Activated naive CD4-positive, alpha-beta T cell treated with Interleukin-2 at 50 U/mL for 16 hours (primary cell): ENCODE measurements at places on chromosomes 13 and 19.

- peak; percentile 17 for DNase-seq
Observed at GRCh38 chr19:41376241-41376997, at the start of gene TMEM91. TMEM91 (plus strand) TSS chr19:41376533; CDS start chr19:41378310, 1,777 bp downstream.

GRCh38 chr13:92602560-92602959, 624.0 kb upstream of the GPC6 start:
- DNase-seq, result no peak

GRCh38 chr13:28865149-28865744, 45.1 kb downstream of the MTUS2 start:
- DNase-seq, result no peak

GRCh38 chr19:1521636-1522035, 2.2 kb upstream of the PLK5 start:
- DNase-seq, result no peak

GRCh38 chr19:52492994-52493470, 34.4 kb upstream of the ZNF808 start:
- DNase-seq, result no peak

DNA sequence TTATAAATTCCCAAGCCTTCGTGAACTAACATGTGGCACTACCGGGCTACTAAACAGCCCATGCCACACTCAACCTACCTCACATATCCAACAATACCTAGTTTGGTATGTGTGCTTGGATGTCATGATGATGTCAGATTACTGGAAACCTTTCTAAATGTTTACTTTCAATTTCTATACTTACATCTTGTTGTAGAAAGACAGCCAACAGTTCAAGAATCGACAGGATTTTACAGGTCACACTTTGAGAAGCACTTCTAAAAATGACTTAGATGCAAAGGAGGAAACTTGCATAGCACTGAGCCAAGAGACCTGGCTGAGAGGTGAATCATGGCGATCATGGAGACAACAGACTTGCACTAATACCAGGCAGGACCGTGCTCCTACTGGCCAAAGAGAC, 209.9 kb downstream of the COL4A1 start:
- DNase-seq, result no peak

DNA sequence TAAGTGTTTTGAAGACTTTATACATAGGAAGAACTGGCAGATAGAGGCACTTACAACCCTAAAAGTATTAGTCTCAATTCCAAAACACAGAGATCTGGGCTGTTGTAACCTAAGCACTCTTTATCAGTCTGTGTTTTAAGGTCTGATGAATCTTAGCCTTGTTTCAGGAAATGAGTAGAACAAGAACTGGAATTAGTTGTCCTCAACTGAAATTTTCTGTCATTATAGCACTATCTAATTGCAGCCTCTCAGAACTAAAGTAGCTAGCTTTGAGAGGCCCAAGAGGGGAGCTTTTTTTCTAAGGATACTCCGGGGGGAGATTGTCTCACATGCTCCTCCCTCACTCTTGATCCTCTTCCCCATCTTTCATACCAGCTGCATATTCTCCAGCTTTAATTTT, 13.1 kb downstream of the HNRNPM start:
- DNase-seq, result no peak

DNA sequence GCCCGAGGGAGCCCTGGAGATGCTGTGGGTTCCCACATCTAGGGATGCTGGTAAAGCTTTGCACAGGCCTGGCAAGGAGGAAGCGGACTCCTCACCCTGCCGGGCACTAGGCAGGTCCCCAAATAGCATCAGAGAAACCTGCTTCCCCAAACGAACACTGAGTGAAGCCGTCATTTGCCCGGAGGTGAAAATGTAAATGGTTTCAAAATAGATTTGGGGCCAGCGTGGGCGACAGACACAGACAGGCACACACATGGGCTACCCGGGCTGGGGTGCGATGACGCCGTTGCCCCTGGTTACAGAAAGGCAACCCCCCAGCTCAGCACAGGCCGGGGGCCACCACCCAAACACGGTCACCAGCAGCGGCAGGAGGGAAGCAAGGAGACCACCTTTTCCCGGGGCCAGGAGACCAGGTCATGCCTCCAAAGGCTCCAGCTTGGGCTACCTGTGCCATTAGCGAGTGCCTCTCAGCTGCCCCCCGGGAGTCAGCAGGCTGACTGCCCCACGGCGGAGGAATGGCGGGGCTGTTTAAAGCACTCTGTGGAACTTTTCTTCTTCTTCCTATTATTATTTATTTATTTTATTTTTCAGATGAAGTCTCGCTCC, 47.5 kb upstream of the NDUFS7 start:
- DNase-seq, result no peak

DNA sequence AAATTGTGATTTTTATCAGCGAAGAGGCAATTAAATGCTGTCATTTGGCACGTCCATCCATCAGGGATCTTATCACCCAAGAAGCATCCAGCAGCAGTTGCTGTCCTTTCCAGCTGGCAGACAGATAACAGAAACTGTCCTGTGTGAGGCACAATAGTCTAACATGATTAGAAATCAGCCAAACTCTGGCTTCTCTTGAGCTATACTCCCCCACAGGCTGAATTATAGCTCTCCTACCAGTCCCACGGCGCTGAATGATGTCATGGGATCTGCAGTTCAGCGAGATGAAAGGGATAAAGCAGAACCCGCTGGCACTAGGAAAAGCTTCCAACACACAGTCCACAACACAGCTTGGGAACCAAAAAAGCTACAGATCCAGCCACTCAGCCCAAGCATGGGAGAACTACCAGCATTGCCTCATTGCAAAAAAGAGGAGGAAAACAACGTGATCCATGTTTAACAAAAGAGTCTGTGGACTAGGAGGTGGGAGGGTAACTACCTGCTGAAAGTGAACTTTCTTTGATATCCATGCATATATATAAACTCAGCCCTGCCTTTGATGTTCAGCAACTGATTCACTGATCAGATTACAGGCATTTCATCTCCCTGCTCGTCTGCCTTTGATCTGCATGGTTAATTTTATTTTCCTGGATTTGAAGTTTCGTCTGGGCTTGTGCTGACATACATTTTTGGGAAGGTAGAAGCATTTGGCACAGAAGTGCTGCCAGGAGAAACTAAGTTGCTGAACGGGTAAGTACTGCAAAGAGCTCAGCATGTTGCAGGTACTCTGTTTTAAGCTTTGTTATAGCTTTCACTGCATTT, at the start of gene TNFRSF19:
Gene TNFRSF19 (plus strand): TSS at position 314 of the 822 bp plus-strand sequence. CDS start 19,772 bp downstream, outside the sequence.
- no peak for DNase-seq

DNA sequence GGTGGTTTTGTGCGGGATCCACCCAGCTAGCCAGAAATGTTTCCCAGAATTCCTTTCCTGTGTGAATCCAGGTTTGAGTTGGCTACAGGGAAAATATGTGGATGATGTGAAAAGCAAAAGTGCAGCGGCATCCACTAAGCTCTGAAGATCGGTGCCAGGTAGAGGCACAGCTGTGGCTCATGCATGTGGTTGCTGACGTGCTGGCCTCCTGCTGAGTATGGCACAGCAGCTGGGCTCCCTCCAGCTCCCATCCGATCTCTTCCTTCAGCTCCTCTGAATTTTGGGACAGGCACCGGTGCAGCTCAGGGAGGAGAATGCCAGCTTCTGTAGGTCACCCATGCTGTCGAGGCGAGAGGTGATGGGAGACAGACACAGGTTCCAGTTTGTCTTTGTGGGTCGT, 84.0 kb upstream of the GSX1 start:
- DNase-seq, result no peak

- peak; percentile 21 for DNase-seq
Observed at GRCh38 chr19:8334458-8335342, 8.4 kb downstream of the KANK3 start.

DNA sequence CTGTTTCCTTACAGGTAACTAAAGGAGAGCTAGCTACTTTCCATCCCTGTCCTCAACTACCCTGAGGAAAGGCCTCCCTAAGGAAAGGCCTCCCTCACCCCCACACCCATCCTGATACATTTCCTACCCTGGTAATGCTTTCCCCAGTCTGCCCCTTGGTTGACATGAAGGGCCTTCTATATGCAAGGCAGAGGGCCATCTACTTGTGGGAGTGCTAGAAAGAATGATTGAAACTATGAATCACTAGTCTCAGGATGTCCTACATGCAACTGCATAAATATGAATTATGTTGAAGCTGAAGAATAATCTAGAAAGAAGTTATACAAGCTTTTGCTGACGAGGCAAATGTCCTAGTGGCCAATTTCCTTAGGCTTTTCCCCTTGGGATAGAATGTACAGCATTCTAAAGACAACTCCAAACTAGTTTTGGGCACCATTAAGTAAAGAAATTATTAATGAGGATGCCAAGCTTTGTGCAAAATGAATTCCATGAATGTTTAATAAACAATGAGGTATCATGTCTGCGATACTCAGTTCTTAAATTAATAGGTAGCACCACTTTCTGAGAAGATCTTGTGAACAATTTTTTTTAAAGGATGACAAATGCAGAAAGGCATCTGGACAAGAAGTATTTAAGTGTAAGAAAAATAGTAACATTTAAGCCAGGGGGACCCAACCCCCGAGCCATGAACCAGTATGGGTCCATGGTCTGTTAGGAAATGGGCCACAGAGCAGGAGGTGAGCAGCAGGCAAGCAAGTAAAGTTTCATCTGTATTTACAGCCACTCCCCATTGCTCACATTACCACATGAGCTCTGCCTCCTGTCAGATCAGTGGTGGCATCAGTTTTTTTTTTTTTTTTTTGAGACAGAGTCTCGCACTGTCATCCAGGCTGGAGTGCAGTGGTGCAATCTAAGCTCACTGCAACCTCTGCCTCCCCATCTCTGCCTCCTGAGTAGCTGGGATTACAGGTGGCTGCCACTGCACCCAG, 223.0 kb downstream of the LHFPL6 start:
- DNase-seq, result no peak

- no peak for DNase-seq
Observed at GRCh38 chr19:30637926-30638325, 265.7 kb downstream of the ZNF536 start.

DNA sequence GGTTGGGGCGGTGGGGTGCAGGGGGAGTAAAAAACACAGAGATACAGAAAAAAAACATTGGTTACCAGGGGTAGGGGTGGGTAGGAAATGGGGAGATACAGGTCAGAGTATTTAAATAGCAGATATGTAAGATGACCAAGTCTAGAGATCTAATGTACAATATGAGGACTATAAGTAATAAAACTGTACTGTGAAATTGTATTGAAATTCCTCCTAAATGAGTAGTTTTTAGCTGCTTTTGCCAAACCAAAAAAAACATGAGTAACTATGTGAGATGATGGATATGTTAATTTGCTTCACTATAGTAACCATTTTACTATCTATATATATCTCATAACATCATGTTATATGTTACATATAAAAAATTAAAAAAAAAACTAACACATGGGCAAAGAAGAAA, 29.6 kb downstream of the VWA8 start:
- DNase-seq, result no peak

- no peak for DNase-seq
Observed at GRCh38 chr13:60335531-60335930, 61.5 kb upstream of the TDRD3 start.

DNA sequence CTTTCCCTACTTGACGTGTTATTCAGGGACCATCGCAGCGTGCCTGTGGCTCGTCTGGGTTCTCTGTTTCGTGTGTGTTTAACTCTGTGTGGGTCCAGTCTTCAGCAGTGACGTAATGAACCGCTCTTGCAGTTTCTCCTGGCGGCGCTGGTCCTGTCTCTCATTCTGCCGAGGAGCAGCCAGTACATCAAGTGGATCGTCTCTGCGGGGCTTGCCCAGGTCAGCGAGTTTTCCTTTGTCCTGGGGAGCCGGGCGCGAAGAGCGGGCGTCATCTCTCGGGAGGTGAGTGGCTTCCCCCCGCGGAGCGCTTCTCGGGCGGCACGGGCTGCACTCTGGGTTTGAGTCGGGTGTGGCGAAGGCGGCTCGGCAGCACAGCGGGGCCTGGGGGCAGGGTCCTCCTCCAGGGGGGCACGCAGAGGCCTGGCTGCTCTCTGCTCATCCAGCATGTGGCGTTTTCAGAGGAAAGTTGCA, 36.3 kb upstream of the TFDP1 start:
- no peak for DNase-seq

DNA sequence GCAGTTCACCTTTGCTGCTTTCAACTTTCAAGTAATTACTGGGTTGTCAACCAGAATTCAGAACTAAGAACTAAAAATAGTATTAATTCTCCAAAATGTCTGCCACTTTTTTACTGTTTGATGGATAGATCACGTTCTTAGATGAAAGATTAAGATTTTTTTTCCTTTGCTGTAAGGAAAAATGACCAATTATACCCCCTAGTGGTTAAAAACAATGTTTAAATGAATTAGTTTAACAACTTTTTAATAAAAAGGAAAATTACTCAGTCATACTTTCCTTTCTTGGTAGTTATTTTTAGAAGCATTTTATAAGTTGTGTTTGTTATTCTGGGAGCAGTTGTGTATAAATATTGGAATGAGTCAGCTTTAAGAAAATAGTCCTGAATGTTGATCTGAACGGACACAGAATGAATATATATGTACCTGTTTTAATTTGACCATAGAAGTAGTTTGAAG, 4.6 kb downstream of the TM9SF2 start:
- DNase-seq, result no peak

- no peak for DNase-seq
Observed at GRCh38 chr13:97267418-97268059, 45.4 kb downstream of the MBNL2 start.

DNA sequence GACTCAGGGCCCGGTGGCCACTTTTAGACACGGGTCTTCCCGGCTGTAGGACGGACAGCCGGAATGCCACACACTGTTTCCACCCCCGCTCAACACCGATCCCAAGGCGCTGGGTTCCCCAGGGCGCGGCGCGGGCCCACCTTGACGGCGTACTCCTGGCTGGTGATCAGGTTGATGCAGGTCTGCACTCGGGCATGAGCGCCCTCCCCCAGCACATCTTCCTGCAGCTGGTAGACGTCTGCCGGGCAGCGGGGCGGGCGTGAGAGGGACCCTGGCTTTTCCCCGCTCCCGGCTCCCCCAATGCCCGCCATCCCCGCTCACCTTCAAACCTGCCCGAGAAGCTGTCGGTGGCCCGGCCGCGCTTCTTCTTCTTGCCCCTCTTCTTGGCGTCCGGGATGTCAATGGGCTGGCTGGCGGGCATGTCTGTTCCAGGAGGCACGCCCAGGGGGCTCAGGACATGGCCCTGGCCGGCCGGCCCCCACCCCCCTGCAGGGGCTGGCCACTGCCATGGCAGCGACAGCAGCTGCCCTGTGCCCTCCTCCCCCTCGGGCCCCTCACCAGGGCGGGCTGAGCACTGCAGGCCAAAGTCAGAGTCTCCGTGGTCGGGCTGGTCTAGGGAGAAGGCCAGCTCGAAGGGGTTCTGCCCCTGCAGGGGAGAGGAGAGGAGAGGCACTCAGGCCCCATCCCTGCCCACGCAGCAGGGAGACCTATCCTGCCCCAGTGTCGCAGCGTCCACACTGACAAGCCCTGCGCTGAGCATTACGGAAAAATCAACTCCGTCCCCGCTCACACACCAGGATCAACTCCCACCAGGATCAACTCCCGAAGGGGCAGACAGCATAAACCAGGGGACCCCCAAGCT, 4.8 kb downstream of the MKNK2 start:
- no peak for DNase-seq

- DNase-seq, result no peak
Observed at GRCh38 chr19:28409859-28410258, 803.1 kb downstream of the UQCRFS1 start.

- DNase-seq, result no peak
Observed at GRCh38 chr13:33100886-33101285, 84.7 kb downstream of the KL start.
